CD4-positive, alpha-beta T cell treated with Interleukin-6 at 100 ng/mL for 8 hours (primary cell): ENCODE measurements at places on chromosomes 5 and 9.

DNA sequence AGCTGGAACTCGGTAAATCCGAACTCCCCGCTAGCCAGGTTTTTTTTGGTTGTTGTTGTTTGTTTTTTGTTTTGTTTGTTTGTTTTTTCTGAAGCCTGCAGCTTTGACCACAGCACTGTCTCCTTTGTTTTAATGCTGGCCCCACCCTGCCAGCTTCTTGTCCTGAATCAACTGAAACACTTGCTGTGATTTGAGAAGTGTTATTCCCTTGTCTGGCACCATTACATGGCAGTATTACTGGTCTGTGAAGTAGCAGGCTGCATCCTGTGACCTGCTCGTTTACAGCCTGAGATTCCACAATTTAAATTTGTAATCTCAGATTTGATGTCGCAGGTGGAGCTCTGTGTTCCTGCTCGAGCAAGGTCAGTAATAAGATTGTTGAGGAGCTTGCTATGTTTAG, 1.4 kb upstream of the SLC36A2 start:
- DNase-seq: no peak

DNA sequence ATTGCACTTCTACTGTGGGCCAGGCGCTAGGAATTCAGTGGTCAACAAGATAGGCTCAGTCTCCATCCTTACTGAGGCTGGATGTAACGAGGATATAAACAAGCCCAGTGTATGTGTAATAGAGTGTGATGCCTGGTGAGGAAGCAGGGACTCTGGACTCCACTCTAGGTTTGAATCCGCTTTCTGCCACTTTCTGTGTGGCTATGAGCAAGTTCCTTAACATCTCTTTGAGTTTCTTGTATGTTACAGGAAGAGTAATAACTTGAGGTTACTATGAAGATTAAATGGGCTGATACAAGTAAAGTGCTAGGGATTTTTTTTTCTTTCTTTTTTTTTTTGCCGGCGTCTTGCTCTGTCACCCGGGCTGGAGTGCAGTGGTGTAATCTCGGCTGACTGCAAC, 12.4 kb downstream of the DOCK2 start:
- peak; percentile 47 for DNase-seq

- DNase-seq: no peak
These were observed 68.2 kb downstream of the DMRTA1 start for GRCh38 chr9:22514871-22515270.

DNA sequence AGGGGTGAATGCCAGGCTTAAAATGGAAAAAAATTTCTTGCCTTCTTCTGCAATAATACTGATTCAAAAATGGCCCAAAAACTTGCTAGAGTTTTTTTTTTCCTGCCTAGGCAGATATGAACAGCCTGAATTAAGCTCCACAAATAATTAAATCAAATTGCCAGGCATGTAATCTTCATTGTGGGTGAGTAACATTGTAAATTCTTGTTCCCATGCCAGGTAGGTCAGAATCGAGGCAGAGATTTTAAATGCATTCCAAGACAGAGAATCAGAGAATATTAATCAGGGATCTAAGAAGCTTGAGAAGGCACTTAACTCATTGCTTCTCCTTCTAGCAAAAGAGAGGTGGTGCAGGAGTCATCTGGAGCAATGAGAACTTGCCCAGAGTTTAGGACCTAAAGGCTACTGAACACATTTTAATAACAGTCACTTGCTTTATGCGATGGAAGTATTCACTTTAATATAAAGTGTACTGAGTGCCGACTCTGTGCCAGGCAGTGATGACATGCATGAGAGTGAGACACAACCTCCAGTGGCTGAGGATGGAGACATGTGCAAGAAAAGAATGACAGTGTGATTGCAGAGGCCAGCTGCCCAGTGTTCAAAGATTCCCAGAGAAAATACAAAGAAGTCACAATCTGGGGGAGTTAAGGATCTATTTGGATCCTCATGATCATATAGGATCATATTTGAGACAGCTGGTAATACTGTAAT, 102.3 kb downstream of the APBA1 start:
- DNase-seq: no peak

DNA sequence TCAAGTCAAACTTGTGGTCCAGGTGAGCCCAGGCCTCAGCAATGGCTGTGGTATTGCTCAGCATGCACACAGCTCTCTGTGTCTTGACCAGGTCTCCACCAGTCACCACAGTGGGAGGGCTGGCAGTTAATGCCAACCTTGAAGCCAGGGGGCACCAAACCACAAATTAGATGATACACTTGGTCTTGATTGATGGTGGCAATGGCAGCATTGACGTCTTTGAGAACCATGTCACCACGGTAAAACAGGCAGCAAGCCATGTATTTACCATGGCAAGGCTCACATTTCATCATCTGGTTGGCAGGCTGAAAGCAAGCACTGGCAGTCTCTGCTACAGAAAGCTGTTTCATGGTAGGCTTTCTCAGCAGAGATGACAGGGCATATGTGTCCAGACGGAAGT, 40.0 kb downstream of the NIM1K start:
- DNase-seq: no peak

- DNase-seq: no peak
These were observed 135.0 kb upstream of the CCDC152 start for GRCh38 chr5:42621662-42622061.

GRCh38 chr9:112445196-112445595, 41.4 kb upstream of the KIAA1958 start:
- DNase-seq: no peak

- DNase-seq: no peak
These were observed 56.5 kb upstream of the ANGPTL2 start for GRCh38 chr9:127178686-127179632.

- DNase-seq: no peak
These were observed 204.2 kb upstream of the CD180 start for GRCh38 chr5:67400752-67401151.

DNA sequence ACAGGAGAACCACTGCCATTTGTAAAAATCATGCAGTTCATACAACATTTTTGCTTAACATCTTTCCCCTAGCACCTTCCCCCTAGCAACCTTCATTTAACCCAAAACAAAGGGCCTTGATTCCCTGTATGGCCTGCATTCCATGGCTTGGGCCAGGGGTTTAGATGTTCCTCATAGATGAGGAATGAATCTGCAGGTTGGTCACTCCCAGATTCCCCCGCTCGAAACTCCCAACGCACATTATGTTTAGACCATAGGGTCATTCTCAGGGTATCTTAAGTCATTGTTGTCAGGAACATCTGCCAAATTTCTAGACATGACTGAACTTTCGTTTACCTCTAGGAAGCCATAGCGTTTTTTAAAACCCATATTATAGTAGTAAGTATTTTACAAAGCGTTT, 282.2 kb upstream of the VLDLR start:
- no peak for DNase-seq

DNA sequence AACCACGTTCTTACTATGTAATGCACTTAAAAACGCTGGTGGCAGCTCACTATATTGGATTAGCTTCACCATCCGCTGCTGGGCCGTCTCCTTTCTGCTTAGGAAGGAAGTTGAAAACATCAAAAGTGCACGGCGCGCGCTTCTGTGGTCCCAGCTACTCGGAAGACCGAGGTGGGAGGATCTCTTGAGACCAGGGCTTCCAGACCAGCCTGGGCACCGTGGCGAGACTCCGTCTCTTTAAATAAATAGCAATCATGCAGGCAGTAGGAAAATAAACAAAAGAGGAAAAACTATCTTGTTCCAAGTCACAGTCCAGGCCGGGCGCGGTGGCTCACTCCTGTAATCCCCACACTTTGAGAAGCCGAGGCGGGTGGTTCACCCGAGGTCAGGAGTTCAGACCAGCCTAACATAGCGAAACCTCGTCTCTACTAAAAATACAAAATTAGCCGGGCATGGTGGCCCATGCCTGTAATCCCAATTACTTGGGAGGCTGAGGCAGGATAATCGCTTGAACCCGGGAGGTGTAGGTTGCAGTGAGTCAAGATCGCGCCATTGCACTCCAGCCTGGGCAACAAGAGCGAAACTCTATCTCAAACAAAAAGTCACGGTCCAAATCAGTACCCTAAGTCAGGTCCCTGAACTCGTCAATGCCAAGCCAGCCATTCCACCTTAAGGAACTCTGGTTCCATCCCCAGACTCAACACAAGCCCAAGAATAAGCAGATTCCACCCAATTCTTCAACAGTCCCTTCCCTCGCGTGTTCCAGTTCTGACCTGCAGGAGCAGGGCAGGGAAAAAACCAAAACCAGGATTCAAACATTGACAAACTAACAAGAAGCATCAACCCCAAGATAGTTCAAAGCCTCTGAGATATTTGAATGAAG, 1.0 kb upstream of the GOLGA1 start:
- DNase-seq: peak; percentile 69

DNA sequence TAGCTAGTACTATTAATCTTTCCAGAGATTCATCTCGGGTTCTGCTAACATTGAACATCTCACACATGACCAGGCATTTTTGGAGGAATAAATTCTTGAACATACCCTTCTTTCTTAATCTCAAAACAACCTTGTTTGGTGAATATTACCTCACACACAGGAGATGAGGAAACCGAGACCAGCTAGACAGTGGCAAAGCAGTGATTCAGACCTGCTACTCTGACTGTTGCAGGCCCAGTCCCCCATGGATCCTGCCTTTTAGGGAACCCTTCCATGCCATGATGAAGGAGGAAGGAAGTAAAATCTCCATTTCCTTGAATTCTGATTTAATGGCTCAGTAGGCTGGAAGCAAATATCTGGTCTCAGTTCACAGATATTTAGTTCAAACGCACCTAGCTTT, 2.6 kb downstream of the PCSK5 start:
- DNase-seq: no peak

DNA sequence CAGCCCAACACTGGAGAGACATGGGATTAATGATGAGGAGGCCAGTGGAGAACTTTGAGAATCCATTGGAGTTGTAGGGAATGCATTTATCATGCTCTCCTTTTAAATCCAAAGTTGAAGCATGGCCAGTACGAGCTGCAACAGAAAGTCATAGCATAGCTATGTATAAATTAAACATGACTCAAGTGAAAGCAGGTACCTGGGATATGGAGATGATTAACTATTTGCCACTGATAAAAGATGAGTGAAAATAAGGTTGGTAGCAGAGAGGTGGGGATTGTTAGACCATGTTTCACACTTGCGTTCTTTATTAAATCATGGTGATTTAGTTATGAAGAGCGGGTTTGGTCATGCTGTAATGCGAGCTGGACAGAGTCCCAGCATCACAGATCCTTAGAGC, 189.6 kb downstream of the ARHGEF28 start:
- no peak for DNase-seq

DNA sequence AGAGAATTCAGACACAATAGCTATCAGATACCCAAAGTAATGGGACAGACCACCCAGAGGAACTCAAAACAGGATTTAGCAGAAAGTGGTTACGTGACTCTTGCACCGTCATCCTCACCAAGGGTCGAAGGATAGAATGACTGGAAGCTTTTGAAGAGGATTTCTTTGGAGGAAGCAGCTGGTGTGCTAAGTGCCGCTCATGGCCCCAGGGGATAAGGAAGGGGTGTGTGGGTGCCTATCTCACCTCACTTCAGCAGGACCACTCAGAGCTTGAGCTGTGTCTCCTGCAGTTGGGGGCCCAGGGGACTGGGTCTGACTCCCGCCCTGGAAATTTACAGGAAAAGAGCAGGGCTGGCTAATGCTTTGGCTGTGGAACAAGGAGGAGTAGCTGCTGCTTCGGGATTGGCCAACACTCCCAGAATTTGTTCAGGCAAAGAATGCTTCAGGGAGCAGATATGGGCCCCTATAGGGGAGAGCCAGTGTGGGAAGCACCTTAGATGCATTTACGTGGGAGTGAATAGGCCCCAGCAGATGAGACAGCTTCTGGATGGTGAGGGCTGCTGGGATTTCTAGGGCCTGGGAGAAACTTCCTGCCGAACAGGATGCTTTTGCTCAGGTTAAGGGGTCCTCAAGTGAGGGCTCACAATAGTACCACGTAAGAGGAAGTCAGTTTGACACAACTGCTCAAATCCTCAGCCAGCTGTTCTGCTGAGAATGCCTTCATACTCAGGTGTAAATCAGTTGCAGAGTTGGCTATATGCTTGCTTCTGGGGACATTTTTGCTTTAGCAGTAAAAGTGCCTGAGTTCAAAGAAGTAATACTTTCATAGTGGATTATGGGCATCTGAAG, 29.1 kb upstream of the TOMM5 start:
- no peak for DNase-seq

DNA sequence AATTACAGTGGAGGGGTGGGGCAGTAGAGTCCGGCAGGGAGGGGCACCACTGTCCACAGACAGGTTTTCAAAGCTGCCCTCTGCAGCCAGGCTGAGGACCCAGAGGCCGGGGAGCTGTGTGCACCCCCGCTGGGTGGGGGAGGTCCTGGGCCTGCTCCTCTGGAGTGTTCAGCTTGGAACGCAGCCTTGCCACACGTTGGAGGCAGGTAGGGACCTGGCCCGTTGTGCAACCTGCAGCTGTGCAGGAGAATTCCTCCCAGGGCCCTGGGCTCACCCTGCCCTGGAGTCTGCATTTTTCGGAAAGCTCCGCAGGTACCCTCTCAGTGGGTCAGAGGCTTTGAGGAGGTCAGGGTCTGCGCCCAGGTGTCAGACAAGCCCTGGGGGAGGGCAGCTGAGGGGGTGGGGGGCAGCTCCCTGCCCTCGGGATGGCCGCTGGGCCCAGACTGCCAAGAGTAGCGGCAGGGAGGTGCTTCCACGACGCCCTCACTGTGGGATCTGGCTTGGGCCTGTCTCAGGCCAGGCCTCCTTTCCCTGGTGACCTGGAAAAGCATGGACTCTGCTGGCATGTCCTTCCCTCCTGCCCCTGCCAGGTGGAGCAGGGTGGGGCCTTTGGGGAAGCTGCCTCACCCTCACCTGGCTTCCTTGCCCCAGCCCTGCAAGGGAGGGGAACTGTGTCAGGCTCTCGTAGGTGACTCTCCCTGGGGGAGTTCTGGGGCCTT, 29.5 kb downstream of the RXRA start:
- DNase-seq: no peak

GRCh38 chr9:107439991-107440456, 49.5 kb downstream of the KLF4 start:
- no peak for DNase-seq

GRCh38 chr5:136033848-136034247, 5.1 kb downstream of the TGFBI start:
- DNase-seq: no peak

DNA sequence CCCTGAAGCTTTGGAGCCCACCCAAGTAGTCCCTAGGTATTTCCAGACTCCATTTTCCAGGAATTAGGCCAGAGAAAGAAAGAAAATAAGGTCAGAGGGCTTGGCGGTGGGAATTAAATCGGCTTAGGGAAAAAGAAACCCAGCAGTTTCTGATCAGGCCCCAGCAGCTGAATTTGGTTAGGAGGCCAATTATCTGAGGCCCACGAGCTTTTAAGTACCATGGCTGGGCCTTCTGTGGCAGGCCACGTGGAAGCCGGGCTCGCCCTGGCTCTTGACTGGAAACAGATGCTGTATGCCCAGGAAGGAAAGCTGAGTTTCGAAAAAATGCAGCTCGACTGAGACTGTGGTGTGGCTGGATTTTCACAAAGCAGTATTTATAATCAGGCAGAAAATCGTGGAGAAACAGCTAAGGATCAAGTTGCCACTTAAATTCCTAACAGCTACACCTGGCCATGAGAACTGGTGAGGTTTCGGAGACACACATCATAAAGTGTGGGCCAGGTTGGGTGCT, 75.1 kb upstream of the PANK3 start:
- no peak for DNase-seq

GRCh38 chr9:36798350-36799065, 225.8 kb downstream of the MELK start:
- DNase-seq: no peak
